ENCODE measurements at places on chromosomes 2 and 18.

DNA sequence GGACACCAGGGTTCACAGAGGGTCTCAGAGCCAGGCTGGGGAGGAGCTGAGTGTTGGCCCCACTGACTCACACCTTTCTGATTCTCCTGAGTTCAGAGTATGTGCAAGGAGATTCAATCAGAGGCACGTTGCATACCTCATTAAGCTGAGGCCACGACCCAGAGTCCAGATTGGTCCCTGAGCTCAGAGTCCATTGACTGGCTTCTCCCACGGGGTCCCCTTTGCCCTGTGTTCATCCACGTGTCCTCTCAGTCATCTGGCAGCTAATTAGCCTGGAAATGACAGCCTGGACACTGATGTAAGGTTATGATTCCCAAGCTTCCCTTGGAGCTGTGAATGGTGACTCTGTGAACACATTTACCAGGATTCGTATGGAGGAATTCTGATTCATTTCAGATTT, 267.2 kb downstream of the SH3BP4 start:
- no peak for DNase-seq

GRCh38 chr18:3440341-3440740, 9.6 kb upstream of the TGIF1 start:
- no peak for DNase-seq

- no peak for DNase-seq
Measured at GRCh38 chr18:25843791-25844190, 246.6 kb downstream of the SS18 start.

GRCh38 chr2:215188078-215188477, 49.7 kb upstream of the ABCA12 start:
- DNase-seq, result no peak

DNA sequence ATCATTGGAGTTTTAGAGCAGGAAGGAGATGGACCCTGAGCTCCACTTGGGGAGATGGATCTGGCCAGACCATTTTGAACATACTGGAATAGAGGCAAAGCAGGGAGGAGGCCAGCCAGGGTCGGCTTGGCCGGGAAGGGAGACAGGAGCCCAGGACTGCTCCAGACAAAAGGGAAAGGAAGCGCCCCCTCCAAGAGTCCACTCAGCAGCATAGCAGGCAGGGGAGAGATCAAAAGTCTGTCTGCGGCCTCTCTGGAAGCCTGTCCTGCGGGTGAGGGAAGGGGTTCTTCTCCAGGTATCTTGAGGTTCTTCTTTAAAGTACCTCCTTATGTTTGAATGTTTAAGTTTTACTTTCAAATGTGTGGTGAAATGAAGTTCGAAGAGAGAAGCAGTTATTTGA, 126.1 kb downstream of the GBX2 start:
- no peak for DNase-seq

GRCh38 chr18:27887287-27887686, 289.6 kb downstream of the CDH2 start:
- no peak for DNase-seq

DNA sequence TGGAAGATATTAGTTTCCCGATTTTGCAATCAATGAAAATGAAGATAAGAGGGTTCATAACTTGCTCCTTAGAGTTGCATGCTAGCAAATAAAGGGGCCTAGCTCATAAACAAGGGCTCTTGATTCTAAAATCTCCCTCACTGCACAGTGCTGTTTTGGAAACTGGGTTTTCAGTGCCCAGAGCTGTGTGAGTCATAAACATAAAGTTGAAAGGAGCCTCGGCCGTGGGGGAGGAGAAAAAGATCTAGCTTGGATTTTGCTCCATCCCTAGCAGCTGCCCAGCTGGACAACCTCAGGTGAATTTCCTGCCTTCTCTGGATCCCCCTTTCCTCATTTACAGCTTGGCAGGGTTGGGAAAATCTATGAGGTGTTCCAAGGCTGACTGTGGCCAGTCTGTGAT, 42.5 kb downstream of the LYPD1 start:
- DNase-seq, result no peak

DNA sequence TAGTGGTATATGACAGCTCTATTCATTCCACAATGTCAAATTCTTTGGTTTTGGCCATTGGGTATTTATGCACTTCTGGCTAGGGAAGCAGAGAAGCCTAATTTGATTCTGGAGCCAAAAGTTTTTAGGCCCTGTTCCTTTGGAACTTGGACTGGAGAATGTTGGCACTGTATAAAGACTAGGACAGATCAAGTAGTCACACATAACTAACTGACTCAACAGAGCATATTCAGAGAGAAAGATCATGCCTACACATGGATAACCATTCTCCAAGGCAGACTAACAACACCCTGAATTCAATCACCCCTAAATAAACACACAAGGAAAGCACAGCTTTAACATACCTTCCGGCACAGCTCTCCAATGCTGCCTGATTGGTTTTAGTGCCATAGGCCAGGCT, 62.9 kb downstream of the ARHGAP15 start:
- no peak for DNase-seq

DNA sequence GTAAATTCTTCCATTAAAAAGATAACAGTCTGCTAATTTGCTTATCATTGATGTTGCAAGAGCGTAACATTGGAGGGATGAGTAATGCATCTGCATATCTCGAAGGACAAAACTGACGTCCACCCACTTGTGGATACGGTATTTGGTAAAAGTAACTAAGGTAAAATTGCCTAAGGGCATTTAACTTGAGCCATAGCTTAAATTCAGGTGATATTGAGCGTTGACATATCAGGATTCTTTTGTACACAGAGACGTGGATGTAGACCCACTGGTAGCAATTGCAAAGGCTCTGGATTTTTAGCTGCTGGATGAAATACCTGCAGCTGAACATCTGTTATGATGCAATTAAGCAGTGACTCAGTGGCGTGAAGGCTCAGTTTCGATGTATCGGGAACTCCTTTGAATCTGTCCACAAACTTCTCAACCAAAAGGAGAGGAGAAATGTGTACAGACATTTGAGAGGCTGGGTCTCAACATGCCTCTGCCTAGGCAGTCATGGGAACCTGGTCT, 119.3 kb downstream of the SPTBN1 start:
- DNase-seq, result no peak

Measured in MV-4-11 (cell line).